ENCODE measurements at places on chromosomes 6 and 20. TPM values are rescaled to one million over a fixed set of nuclear protein-coding genes. Genes with fewer than 3 reads are reported as not detected.

The MARCKS gene
- 53.1 TPM for total RNA-seq

The KCNQ2 gene
- total RNA-seq, result 0.13 TPM

The SOBP gene
- 0.08 TPM for total RNA-seq

The IL20RA gene
- total RNA-seq, result 16.7 TPM

The PEX3 gene
- 10.5 TPM for total RNA-seq

The EDEM2 gene
- total RNA-seq, result 32.0 TPM

The TGM3 gene
- total RNA-seq, result not detected

The GPR63 gene
- not detected for total RNA-seq

The ADRM1 gene
- total RNA-seq, result 659 TPM

The OR2H1 gene
- total RNA-seq, result not detected

The SLC23A2 gene
- 2.6 TPM for total RNA-seq

The IL17A gene
- total RNA-seq, result not detected

The STMND1 gene
- not detected for total RNA-seq

The OPN5 gene
- total RNA-seq, result not detected

The GABRR1 gene
- total RNA-seq, result not detected

The KLHDC3 gene
- 120 TPM for total RNA-seq

The KHDC1 gene
- total RNA-seq, result not detected

The SLC32A1 gene
- not detected for total RNA-seq

The KIAA1755 gene
- total RNA-seq, result 0.05 TPM

The HTR1B gene
- total RNA-seq, result not detected

The ABCF1 gene
- 57.3 TPM for total RNA-seq

The VGLL2 gene
- not detected for total RNA-seq

The CSTF1 gene
- total RNA-seq, result 49.0 TPM

The KIF6 gene
- not detected for total RNA-seq

The TFEB gene
- 24.0 TPM for total RNA-seq

The RBM24 gene
- total RNA-seq, result not detected

The CST2 gene
- total RNA-seq, result not detected

The SLC22A3 gene
- total RNA-seq, result 2.9 TPM

The SMOC2 gene
- not detected for total RNA-seq

The SCAF8 gene
- 16.1 TPM for total RNA-seq

The DNMT3B gene
- total RNA-seq, result 3.0 TPM

The ABHD16B gene
- total RNA-seq, result not detected

The MAN1A1 gene
- total RNA-seq, result 17.9 TPM

All from HT-29 (cell line).